RPMI7951 (cell line): ENCODE measurements at places on chromosomes 4 and X.
A peak's percentile ranks its signal among the peaks of the same experiment; 100 is the strongest.

DNA sequence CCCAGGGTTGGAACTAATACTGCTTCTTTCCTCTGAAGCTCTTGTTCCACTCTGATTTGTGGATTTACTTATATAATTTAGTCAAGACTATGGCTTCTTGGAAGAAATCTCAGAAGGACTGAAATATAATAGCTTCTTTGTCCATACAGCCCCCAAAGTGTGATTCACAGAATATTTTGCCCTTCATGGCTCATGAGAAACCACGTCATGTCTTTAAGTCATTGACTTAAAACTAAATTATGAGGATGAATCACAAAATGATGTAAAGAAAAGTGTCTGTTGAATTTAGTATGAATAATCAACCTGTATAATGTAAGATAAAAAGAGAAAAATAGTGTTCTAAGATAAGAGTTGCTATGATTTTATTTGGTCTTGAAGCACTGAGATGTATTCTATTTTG lies 43.3 kb upstream of the AGA start:
- peak; percentile 64 for DNase-seq

- DNase-seq, result peak; percentile 71
Observed at GRCh38 chr4:5391492-5391891, 316.9 kb downstream of the EVC2 start.

GRCh38 chr4:76640353-76640910 lies 205.4 kb downstream of the SHROOM3 start:
- DNase-seq, result peak; percentile 28

- DNase-seq, result peak; percentile 62
Observed at GRCh38 chr4:145557720-145558119, 61.5 kb upstream of the MMAA start.

DNA sequence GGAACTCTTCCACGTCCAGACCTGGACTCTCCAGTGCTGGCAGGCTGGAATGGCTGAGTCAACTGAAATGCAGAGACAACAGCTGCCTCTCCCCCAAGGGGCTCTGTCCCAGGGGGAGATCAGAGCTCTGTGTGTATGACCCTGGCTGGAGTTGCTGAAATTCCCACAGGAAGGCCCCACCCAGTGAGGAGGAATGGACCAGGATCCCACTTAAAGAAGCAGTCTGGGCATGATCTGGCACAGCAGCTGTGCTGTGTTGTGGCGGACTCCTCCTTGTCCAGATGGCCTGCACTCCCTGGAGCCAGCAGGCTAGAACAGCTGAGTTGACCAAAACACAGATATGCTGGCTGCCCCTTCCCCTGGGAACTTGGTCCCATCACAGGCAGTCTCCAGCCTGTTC lies 25.4 kb downstream of the C4orf17 start:
- no peak for DNase-seq

GRCh38 chrX:16312761-16313623 lies 145.7 kb downstream of the MAGEB17 start:
- DNase-seq, result no peak

GRCh38 chr4:183400035-183400434 lies 44.4 kb upstream of the CDKN2AIP start:
- DNase-seq, result no peak

- DNase-seq, result no peak
Observed at GRCh38 chr4:103076747-103077347, at the start of gene SLC9B2. SLC9B2 (minus strand) TSS chr4:103076761; CDS start chr4:103067550, 9,211 bp downstream.

- DNase-seq, result no peak
Observed at GRCh38 chr4:88318751-88319350, 34.5 kb upstream of the PPM1K start.

DNA sequence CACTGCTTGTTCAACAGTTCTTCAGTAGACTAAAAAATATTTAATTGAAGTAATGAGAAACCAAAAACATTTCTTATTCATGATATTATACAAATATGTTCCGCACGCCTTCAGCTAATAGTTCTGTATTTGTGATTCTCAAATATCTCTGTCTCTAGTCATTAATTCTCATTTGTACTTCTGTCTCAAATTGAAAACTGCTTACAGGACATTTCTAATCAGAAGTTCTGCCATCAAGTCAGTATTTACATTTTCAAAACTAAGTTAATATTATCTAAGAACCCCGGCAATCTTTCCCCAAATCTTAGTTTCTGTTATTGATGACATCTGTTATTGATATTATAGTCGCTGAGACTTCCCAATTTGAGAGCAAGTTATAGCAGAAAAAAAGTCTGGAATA lies 78.6 kb upstream of the PGRMC2 start:
- DNase-seq, result no peak

GRCh38 chr4:31125496-31125895 lies 405.3 kb downstream of the PCDH7 start:
- no peak for DNase-seq

GRCh38 chrX:150227321-150227860 lies 135.7 kb upstream of the MAMLD1 start:
- peak; percentile 46 for DNase-seq

GRCh38 chr4:4446434-4446833 lies 59.5 kb downstream of the NSG1 start:
- DNase-seq, result no peak

DNA sequence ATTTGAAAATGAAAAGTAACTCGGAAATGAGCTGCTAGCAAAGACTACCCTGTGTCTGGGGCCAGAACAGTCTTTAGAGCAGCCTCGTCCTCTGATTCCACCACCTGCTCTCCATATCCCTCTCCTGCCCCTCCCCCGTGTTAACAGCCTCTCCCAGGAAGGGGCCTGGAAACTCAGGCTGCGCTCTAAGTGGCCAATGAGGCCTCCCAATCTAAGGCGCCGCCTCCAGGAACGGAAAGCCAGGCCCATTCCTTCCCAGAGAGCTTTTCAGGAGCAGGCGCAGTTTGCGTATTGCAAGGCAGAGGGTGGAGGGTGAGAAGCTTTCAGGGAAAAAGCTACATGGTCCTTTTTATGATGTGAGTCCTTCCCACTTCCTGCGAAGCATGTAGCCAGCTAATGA lies 31.2 kb downstream of the RS1 start:
- DNase-seq, result no peak

GRCh38 chr4:110064295-110064694 lies 134.1 kb downstream of the ELOVL6 start:
- no peak for DNase-seq

- no peak for DNase-seq
Observed at GRCh38 chr4:106270736-106271135, 45.3 kb downstream of the TBCK start.

DNA sequence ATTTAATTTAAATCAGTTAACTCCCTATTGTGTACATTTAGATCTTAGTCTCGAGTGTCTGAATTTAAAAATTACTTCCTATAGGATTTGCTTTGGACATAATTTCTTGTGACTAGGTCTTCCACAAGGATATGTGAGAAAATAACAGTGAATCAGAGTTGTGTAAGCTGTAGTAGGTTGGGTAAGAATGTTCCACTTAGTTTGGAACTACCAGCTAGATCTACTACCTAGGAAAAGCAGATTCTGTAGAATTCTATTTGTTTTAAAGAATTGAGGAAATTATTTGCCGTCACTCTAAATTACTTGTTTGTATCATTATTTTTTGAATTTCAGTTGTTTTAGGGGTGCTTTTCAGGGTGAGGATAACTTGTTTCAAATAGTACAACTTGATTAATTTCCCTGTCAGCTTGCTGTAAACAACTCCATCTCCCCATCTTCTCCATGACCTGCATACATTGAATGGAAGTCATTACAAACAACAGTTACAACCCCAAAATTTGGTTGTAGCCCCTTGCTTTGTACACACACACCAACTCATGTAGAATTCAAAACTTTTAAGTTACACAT lies 1.3 kb downstream of the MTHFD2L start:
- peak; percentile 10 for DNase-seq

GRCh38 chr4:6855692-6856297 lies 53.8 kb upstream of the TBC1D14 start:
- DNase-seq, result peak; percentile 66

GRCh38 chr4:1003271-1004070 lies 8.0 kb upstream of the FGFRL1 start:
- DNase-seq, result no peak

- DNase-seq, result peak; percentile 53
Observed at GRCh38 chr4:76690011-76690905, 207.7 kb downstream of the SOWAHB start.

DNA sequence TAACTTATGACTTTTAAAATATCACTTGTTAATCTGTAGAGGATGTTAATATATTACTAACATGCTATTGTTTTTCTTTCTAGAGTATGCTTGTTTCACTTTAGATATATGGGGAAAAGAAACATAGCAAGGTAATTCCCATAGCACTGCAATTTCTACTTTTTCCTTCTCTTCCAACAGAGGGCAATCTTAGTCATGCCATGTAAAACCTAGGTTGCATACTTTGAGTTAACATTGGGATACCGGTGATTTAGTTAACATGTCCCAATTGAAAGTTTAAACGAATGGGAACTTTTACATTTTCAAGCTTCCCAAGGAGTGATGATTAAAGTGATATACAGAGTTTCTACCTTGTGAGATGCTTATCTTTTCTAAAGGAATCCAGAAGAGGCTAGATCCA lies 89.4 kb upstream of the IL13RA1 start:
- DNase-seq, result peak; percentile 0

DNA sequence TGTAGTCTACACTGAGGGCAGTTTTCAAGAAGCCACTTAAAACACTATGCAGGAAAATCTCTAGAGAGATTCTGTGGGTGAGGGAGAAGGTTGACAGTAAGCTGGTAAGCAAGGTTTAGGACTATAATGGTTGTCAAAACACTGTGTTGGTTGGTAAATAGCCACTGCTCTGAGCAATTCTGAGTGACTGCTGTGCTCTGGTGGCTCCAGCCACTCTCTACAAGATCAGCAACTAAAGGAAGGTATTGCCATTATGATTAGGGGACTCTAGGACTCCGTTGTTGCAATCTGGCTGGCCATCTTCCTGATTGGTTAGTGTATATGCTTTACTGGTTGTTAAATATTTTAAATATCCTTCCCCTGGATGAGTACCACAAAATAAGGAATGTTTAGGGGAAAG lies 5.5 kb upstream of the FAM47E start:
- DNase-seq, result no peak

- DNase-seq, result no peak
Observed at GRCh38 chr4:151518359-151518758, 109.4 kb downstream of the FHIP1A start.

- no peak for DNase-seq
Observed at GRCh38 chr4:113189546-113189945, 140.1 kb downstream of the ANK2 start.

- no peak for DNase-seq
Observed at GRCh38 chr4:36624030-36624429, 342.6 kb downstream of the DTHD1 start.

DNA sequence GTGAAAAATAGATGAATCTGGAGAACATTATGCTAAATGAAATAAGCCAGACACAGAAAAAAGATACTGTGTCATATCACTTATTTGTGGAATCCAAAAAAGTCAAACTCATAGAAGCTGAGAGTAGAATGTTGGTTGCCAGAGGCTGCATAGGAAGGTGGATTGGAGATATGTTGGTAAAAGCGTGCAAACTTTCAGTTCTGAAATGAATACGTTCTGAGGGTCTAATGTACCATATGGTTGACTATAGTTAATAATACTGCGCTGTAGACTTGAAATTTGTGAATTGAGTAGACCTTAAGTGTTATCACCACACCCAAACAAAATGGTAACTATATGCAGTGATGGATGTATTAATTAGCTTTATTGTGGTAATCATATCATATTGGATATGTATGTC lies 45.0 kb upstream of the UPRT start:
- no peak for DNase-seq

- DNase-seq, result no peak
Observed at GRCh38 chr4:48012824-48013223, 3.7 kb downstream of the CNGA1 start.

GRCh38 chr4:72525938-72526337 lies 43.1 kb downstream of the ADAMTS3 start:
- peak; percentile 2 for DNase-seq

- no peak for DNase-seq
Observed at GRCh38 chrX:57204306-57204705, 67.1 kb upstream of the SPIN2A start.

GRCh38 chr4:6781561-6781960 lies 966 bp upstream of the KIAA0232 start:
- no peak for DNase-seq

DNA sequence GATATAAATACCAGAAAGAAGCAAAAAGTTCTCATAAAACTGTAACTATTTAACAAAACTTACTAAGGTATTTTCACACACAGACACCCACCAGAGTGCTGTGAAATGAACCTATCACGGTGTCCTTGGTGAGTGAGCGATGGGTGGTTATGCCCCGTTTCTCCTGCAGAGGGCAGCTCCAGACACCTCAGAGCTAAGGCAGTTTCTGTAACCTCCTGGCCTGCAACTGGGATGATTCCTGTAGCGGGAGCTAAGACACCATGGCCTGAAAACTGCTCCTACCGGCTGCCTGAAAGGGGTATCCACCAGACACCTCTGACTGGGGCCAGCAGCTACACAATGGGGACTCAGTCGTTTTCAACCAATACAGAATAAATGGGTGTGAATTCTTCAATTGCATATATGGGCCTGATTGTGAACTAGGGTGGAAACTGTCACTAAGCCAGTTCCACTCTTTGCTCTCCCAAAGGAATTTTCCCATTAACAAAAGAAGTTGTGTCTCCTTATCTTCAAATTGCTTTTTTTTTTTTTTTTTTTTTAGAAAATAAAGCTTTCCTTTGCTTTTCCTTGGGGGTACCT lies 2375.8 kb upstream of the TENM3 start:
- DNase-seq, result peak; percentile 2

GRCh38 chrX:144219035-144219434 lies 335.2 kb downstream of the UBE2NL start:
- peak; percentile 2 for DNase-seq

DNA sequence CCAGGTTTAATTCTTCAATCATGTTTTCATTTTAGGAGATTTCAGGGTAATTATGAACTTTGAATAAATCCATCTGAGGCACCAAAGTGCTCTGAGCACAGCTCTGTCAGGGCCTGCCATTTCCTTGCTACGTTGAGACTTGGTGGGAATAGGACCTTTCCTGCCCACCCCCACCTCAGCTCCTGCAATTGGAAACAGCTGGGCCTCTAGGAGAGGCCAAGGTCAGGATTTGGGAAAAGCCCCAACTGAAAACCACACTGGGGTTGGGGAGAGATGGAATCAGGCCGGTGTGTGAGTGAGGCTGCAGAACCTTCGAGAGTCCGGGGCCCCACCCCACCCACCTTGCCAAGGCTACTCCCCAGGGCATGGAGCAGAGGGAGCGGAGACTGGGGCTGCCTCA lies 212.7 kb upstream of the BCOR start:
- DNase-seq, result no peak

DNA sequence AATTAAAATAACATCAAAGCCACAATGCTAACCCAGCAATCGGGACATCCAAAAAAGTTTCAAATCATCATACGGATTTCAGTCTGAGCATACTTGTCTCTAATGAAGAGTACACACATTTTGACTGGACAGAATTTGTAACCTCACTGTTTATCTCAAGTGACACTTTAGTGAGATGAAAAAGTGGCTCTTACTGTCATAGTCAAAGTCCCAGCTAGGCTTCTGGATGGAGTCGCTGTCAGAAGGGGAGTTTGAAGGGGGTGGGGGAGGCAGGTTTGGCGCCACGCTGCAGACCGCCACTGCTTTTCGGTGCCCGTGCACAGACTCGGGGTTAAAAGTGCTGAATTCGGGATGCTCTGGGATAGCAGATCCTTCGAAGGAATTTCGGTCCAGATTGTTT lies 41.0 kb upstream of the MTNR1A start:
- no peak for DNase-seq

- no peak for DNase-seq
Observed at GRCh38 chrX:1400049-1400448, 8.1 kb upstream of the SLC25A6 start.
